ENCODE measurements at places on chromosomes 2 and 18.
A peak's percentile ranks its signal among the peaks of the same experiment; 100 is the strongest.

GRCh38 chr18:74994502-74995418, 214.2 kb downstream of the PTGR3 start:
- peak; percentile 64 for DNase-seq

- peak; percentile 66 for DNase-seq
These were observed 465 bp downstream of the SEPTIN10 start for GRCh38 chr2:109613081-109613921.

DNA sequence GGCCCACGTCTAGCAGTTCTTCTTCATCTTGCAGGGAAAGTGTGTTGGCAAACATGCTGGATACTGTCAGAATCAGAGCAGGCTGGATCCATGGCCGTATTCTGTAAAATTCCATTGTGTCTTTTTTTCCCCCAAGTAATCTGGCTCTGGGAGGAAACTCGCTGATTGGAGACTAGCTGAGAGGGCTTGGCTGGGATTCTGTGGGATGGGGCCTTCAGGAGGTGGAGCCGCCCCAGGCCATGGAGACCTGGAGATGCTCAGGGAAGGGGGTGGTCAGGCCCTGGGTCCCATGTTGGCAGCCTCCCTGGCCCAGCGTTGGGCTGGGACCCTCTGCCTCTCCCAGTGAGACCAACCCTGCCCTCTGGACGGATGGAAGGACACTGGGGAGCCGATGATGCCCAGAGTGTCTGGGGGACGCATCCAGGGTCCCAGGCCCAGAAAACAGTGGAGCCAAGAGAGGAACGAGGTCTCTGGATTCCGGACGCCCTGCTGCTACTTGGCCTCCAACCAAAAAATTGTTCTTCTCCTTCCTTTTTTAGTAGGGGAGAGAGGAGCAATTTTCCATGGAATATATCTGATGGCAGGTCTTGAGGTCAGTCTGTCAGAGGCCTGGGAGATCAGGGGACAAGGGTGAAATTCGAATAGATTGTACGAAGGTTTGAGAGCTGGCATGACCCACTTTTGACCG, 114.5 kb downstream of the AGAP1 start:
- no peak for DNase-seq

DNA sequence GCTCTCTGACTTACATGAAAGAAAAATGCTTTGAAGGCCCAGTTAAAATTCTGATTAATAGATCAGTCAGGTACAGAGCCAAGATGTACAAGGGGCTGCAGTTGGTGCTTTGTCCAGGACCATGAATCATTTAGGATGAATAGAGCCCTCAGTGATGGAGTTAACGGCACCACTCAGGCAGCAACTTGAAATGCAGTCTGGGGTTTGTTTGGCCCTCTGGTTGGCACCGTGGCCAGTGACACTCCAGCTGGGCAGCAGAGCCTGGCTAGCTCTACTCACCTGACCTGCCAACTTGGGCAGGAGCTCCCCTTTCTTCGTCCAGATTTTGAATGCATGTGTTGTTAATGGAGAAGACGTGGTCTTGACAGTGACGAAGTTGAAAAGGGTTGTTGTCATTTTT, 493.0 kb upstream of the ACVR2A start:
- no peak for DNase-seq

- DNase-seq, result no peak
These were observed 137.3 kb upstream of the HNRNPA3 start for GRCh38 chr2:177075254-177075653.

GRCh38 chr2:64462940-64463700, 9.2 kb downstream of the LGALSL start:
- no peak for DNase-seq

Data from endodermal cell (in vitro differentiated cells).